ENCODE measurements at places on chromosomes 6 and 20.

GRCh38 chr6:162493917-162494316 is 233.6 kb downstream of the PRKN start:
- DNase-seq = no peak

DNA sequence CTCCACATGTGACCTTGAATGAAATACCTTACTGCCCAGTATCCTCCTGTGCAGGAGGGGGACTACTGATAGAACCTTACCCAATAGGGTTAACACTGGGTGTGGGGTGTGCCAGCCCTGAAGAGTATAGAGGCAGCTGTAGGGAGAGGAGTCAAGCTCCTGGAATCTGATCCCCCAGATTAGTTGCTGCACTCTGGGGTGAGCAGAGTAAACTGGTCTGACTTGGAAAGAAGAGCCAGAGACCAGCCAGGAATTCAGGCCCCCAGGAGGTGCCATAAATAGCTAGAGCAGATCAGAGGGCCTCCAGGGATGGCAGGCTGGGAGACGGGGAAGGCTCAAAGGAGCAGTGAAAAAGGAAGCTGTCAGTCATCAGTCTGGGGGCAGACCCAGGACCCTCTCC is 3.5 kb upstream of the APOBEC2 start:
- DNase-seq = no peak

DNA sequence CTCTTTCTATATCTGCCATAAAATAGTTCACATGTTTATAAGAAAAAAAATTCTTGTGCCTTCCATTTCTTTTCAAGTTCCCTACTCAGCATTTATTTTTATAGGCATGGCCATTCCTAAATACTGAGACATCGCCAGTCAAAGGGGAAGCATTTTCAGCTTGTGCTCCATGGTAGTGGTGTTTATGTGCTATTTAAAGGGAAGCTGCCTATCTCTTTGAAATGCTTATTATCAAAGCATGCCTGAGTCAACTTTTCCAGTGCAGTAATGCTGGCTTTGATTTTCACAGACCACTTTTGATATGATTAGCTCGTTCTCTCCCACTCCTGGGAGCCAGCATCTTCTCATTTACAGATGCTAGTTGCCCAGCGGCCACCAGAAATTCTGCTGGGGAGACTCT is 124.1 kb upstream of the RIN2 start:
- DNase-seq = no peak

DNA sequence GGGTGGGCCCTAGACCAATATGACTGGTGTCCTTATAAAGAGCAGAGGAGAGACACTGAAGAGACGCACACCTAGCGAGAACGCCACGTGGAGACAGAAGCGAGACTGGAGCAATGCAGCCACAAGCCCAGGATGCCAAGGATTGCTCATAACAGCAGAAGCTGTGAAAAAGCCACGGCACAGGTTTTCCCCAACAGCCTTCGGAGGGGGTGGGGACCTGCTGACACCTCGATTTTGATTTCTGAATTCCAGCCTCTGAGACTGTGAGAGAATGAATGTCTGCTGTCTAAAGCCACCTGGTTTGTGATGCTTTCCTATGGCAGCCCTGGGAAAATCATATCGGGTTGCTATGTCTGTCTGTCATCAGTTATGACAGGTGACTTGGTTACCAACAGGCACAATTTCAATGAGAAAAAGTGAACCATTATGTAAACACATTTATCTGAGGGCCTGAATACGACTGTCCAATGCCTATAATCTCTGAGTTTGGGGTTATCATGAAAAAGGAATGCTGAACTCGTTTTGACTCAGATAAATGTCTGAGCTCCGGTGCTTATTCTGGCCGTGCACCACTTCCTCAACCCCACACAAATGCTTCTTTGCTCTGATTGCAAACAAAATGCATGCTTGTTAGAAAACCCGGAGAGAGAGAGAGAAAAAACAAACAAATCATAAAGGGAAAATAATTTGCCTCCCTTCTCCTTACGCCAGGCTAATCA is 769.7 kb downstream of the PTPRT start:
- no peak for DNase-seq

GRCh38 chr6:142721215-142721920 is 223.6 kb downstream of the HIVEP2 start:
- no peak for DNase-seq

GRCh38 chr6:5665173-5665572 is 341.6 kb downstream of the NRN1 start:
- DNase-seq = no peak

All from T-helper 17 cell (primary cell).